ENCODE measurements at places on chromosomes 5 and 9.

GRCh38 chr9:121782514-121783110 lies 131.2 kb downstream of the DAB2IP start:
- no peak overlapping the region for H3K27ac ChIP-seq
- H3K36me3 ChIP-seq = peaks cover 21% of the 10 kb centered on the region
- no peaks in the 10 kb centered on the region for H3K27me3 ChIP-seq

DNA sequence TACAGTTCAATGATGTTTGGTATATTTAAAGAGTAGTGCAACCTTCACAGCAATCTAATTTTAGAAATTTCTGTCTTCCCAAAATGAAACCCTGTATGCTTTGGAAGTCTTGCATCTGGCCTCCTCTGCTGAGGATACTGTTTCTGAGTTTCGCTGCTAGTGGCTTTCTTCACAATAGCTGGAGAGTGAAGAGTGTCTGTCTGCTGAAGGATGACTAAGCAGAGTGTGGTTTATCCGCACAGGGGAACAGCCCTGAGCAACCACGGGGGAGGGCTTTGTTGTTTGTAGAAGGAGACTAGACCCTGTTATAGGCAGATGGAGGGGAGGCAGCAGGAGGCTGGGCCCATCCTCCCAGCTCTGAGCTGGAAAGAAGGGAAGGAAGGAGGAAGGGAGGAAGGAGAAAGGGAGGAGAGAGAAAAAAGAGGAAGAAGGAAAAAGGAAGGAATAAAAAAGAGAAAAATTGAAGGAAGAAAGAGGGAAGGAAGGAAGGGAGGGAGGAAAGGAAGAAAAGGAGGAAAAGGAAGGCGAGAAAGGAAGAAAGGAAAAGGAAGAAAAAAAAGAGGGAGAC lies 10.5 kb upstream of the IRX2 start:
- H3K27ac ChIP-seq = no peak overlapping the region
- H3K4me1 ChIP-seq = no peaks in the 10 kb centered on the region
- peaks cover 14% of the 10 kb centered on the region for H3K27me3 ChIP-seq
- H3K36me3 ChIP-seq = no peaks in the 10 kb centered on the region
- no peak overlapping the region for H3K4me3 ChIP-seq

- no peak for DNase-seq
- H3K4me1 ChIP-seq = no peaks in the 10 kb centered on the region
- no peak overlapping the region for H3K4me3 ChIP-seq
These were observed 185.2 kb downstream of the IRX2 start for GRCh38 chr5:2566284-2566683.

GRCh38 chr9:112569186-112569585 lies 82.6 kb downstream of the KIAA1958 start:
- no peak overlapping the region for H3K4me3 ChIP-seq
- no peak for DNase-seq
- H3K27ac ChIP-seq = no peak overlapping the region
- H3K36me3 ChIP-seq = no peaks in the 10 kb centered on the region
- no peaks in the 10 kb centered on the region for H3K27me3 ChIP-seq

GRCh38 chr9:137179761-137180160 lies 7.9 kb upstream of the TMEM210 start:
- H3K27ac ChIP-seq = no peak overlapping the region
- H3K27me3 ChIP-seq = no peaks in the 10 kb centered on the region
- peaks cover 80% of the 10 kb centered on the region for H3K36me3 ChIP-seq
- no peak for DNase-seq
- H3K4me3 ChIP-seq = no peak overlapping the region

GRCh38 chr5:17359451-17360011 lies 138.5 kb upstream of the TAF11L2 start:
- H3K4me1 ChIP-seq = no peaks in the 10 kb centered on the region
- no peaks in the 10 kb centered on the region for H3K36me3 ChIP-seq
- peak overlapping the region; percentile 39 for H3K4me3 ChIP-seq
- H3K27me3 ChIP-seq = no peaks in the 10 kb centered on the region
- DNase-seq = peak; percentile 85

DNA sequence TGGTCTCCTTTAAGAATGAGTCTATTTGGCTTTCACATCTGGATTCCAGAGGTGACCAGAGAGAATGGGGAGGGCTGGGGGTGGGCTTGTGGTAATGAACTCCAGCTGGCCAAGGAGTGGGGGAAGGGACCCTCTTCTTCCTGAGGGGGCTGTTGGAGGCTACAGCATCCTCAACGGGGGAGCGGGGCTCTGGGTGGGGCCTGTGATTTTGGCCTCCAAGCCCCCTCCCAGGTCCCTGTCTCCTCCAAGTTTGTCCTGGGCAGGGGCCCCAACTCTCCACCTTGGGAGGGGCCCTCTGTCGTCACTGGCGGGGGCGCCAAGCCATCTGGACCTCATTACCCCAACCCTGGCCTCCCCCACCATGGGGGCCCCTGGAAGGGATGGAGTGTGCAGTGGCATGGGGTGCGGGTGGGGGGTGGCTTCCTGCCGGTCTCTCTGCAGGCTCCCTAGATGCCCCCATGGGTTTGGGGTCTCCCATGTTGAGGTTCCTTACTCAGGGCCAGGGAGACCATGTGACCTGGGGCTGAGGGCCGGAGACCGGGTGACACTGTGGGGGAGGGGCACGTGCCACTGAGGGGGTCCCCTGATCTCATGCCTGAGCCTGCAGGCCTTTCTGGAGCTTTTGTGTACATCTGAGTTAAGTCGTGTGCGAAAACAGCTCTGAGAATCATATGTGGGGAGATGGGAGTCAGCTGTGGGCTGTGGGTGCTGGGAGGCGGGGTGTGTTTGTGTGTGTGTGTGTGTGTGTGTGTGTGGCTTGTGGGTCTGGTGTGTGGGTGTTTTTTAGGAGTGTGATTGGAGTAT lies 32.4 kb downstream of the GOLGA2 start:
- H3K4me1 ChIP-seq = peaks cover 37% of the 10 kb centered on the region
- H3K4me3 ChIP-seq = peak overlapping the region; percentile 87
- H3K27me3 ChIP-seq = no peaks in the 10 kb centered on the region
- no peak overlapping the region for H3K27ac ChIP-seq
- H3K36me3 ChIP-seq = peaks cover 33% of the 10 kb centered on the region
- no peak for DNase-seq

- no peaks in the 10 kb centered on the region for H3K4me1 ChIP-seq
- no peak overlapping the region for H3K27ac ChIP-seq
- no peaks in the 10 kb centered on the region for H3K27me3 ChIP-seq
These were observed 5.3 kb downstream of the MFAP3 start for GRCh38 chr5:154044099-154044498.

DNA sequence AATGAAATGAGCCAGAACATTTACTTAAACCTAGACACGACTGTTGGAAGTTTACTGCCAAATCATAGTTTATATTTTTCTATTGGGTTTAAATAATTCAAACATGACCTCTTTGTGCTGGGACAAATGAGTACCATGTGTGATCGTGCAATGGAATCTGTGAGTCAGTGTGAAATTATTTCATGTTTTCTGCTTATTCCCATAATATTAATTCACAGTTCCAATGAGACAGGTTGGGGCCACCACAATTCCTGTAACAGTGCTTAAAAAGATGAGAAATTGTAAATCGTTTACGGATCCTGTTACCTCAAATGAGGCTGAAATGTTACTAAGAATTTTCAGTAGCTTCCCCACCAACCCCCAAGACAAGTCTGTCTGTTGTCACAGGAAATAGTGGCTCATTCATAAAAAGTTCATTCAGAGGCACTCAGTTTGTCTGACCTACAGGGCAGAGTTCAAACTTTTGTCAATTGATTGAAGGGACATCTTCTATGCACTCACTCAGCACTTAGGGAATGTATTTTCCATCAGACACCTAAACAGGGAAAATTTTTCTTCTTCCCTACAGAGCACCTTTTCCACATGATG lies 563.9 kb upstream of the ADAMTS16 start:
- no peaks in the 10 kb centered on the region for H3K27me3 ChIP-seq
- H3K4me3 ChIP-seq = no peak overlapping the region
- H3K27ac ChIP-seq = no peak overlapping the region
- H3K4me1 ChIP-seq = no peaks in the 10 kb centered on the region
- no peak for DNase-seq
- no peaks in the 10 kb centered on the region for H3K36me3 ChIP-seq

- no peak overlapping the region for H3K4me3 ChIP-seq
- H3K4me1 ChIP-seq = no peaks in the 10 kb centered on the region
- no peaks in the 10 kb centered on the region for H3K27me3 ChIP-seq
- DNase-seq = no peak
These were observed 3.6 kb downstream of the SCAMP1 start for GRCh38 chr5:78364005-78364404.

GRCh38 chr9:87063871-87064270 lies 116.6 kb upstream of the GAS1 start:
- no peaks in the 10 kb centered on the region for H3K27me3 ChIP-seq
- H3K4me3 ChIP-seq = no peak overlapping the region
- H3K4me1 ChIP-seq = no peaks in the 10 kb centered on the region
- no peaks in the 10 kb centered on the region for H3K36me3 ChIP-seq

DNA sequence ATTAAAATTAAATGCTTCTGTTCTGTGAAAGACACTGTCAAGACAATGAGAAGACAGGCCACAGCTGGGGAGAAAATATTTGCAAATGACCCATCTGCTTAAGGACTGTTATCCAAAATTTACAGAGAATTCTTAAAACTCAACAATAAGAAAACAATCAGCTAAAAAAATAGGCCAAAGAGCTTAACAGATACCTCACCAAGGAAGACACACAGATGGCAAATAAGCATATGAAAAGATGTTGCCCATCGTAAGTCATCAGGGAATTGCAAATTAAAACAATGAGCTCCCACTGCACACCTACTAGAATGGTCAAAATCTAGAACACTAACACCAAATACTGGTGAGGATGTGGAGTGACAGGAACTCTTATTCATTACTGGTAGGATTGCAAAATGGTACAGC lies 10.3 kb downstream of the WNK2 start:
- no peaks in the 10 kb centered on the region for H3K36me3 ChIP-seq
- H3K4me3 ChIP-seq = no peak overlapping the region
- no peak overlapping the region for H3K27ac ChIP-seq
- no peaks in the 10 kb centered on the region for H3K4me1 ChIP-seq
- DNase-seq = no peak

DNA sequence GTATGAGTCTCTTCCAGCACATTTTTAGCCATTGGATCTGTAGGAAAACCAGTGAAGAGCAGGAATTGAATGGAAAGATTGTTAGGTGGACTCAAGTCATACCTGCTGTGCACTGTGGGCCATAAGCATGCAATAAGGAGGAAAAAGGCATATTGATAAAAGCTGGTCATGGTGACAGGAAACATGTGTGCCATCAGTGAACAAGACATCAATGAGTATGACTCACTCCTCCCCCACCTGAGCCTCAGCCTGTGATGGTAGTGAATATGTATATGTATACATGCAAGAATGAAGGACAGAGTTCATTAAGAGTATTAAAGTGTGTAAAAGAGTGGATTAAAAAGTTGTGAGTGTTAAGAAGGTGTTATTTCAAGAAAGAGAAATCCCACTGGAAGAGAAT lies 164.5 kb downstream of the TMEM38B start:
- H3K4me1 ChIP-seq = no peaks in the 10 kb centered on the region
- DNase-seq = no peak
- no peak overlapping the region for H3K27ac ChIP-seq
- no peak overlapping the region for H3K4me3 ChIP-seq
- H3K36me3 ChIP-seq = no peaks in the 10 kb centered on the region
- H3K27me3 ChIP-seq = peaks cover 5% of the 10 kb centered on the region

DNA sequence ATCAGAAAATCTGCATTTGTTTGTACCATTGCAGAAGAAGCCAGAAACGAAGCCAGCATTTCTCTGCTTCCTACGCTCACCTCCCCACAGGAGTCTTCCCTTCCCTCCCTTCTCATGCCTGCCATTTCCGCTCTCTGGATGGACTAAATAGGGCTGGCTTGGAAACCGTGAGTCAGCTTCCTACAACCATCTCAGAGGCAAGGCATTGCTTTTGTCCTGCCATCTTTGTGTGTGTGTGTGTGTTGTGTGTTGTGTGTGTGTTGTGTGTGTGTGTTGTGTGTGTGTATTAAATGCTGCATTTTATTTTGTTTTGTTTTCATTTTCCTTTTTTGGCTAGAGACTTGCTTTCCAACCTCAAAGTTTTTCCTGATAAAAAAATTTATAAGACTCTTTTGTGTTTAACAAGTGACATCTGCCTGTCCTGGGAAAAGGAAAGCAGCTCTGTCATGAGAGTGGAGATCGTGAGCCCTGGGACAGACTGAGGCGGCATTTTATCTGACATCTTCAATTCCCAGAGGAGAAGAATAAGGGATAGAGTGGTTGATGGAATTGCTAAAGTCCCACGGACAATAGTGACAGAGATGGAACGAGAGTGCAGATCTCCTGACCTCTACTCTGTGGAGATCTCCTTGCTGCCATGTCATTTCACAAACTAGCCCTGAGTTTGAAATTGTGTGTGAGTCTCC lies 7.5 kb upstream of the EGFLAM start:
- DNase-seq = peak; percentile 33
- H3K4me3 ChIP-seq = no peak overlapping the region
- H3K36me3 ChIP-seq = no peaks in the 10 kb centered on the region
- H3K27ac ChIP-seq = no peak overlapping the region
- peaks cover 13% of the 10 kb centered on the region for H3K27me3 ChIP-seq
- H3K4me1 ChIP-seq = no peaks in the 10 kb centered on the region

DNA sequence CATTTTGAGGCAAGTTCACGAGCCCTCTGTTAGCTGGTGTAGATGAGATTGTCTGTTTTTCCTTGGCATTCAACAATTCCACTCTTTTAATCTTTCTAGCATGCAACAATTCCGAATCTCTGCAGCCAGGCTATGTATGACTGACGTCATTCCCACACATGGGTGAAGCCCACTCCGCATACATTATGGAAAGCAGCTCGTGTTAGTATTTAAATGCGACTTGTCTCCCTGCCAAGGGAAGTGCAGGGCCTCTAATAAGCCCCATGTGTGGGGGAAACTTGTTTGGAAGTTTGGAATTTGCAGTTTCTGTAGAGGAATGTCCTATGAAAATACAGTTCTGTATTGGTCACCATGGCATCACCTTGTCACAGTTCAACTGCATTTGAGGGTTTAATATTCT lies 146.0 kb upstream of the FBXL7 start:
- no peak overlapping the region for H3K4me3 ChIP-seq
- DNase-seq = no peak
- H3K36me3 ChIP-seq = no peaks in the 10 kb centered on the region
- peaks cover 4% of the 10 kb centered on the region for H3K27me3 ChIP-seq
- no peaks in the 10 kb centered on the region for H3K4me1 ChIP-seq
- H3K27ac ChIP-seq = no peak overlapping the region

GRCh38 chr9:111937781-111938426 lies 41.3 kb downstream of the UGCG start:
- no peak overlapping the region for H3K4me3 ChIP-seq
- H3K27ac ChIP-seq = peak overlapping the region; percentile 70
- H3K27me3 ChIP-seq = no peaks in the 10 kb centered on the region
- peaks cover 45% of the 10 kb centered on the region for H3K36me3 ChIP-seq

GRCh38 chr9:114316605-114317230 lies 6.2 kb upstream of the ORM1 start:
- no peak overlapping the region for H3K4me3 ChIP-seq
- no peaks in the 10 kb centered on the region for H3K27me3 ChIP-seq
- H3K27ac ChIP-seq = no peak overlapping the region
- H3K36me3 ChIP-seq = peaks cover 8% of the 10 kb centered on the region
- DNase-seq = no peak

- no peak for DNase-seq
- no peaks in the 10 kb centered on the region for H3K36me3 ChIP-seq
- no peak overlapping the region for H3K27ac ChIP-seq
- H3K27me3 ChIP-seq = peaks cover 7% of the 10 kb centered on the region
These were observed 8.9 kb downstream of the SPINK14 start for GRCh38 chr5:148177207-148177606.

- DNase-seq = no peak
- no peaks in the 10 kb centered on the region for H3K27me3 ChIP-seq
- no peaks in the 10 kb centered on the region for H3K36me3 ChIP-seq
- H3K27ac ChIP-seq = no peak overlapping the region
- no peaks in the 10 kb centered on the region for H3K4me1 ChIP-seq
These were observed 273.7 kb upstream of the PIK3R1 start for GRCh38 chr5:67941614-67942401.

GRCh38 chr9:4086119-4087090 lies 213.5 kb downstream of the GLIS3 start:
- peaks cover 3% of the 10 kb centered on the region for H3K4me1 ChIP-seq
- no peaks in the 10 kb centered on the region for H3K27me3 ChIP-seq
- DNase-seq = peak; percentile 78
- peaks cover 6% of the 10 kb centered on the region for H3K36me3 ChIP-seq
- no peak overlapping the region for H3K27ac ChIP-seq
- peak overlapping the region; percentile 35 for H3K4me3 ChIP-seq
